Sigmoid colon (tissue), 7 donors: ENCODE measurements at places on chromosomes 6 and 20. TPM values are rescaled to one million over a fixed set of nuclear protein-coding genes. Genes with fewer than 3 reads are reported as not detected.

Gene QRSL1
- 10.3 TPM for total RNA-seq

Gene MACROD2
- 22.4 TPM for total RNA-seq

Gene BHLHE23
- total RNA-seq, result not detected

Gene SAMD5
- total RNA-seq, result 0.68 TPM

Gene PSORS1C1
- total RNA-seq, result 0.55 TPM

Gene SAPCD1
- 4.2 TPM for total RNA-seq

Gene GPLD1
- total RNA-seq, result 7.2 TPM

Gene VIP
- total RNA-seq, result 36.4 TPM

Gene NKX2-2
- total RNA-seq, result not detected

Gene ID4
- total RNA-seq, result 8.1 TPM

Gene NKAIN4
- total RNA-seq, result 4.4 TPM

Gene MUC21
- total RNA-seq, result not detected

Gene SLPI
- 24.6 TPM for total RNA-seq

Gene TNFRSF21
- total RNA-seq, result 20.8 TPM
